SK-N-SH treated with all-trans-retinoic acid at 6 μM for 48 hours (cell line): ENCODE measurements at places on chromosomes 1 and 21.

- ATAC-seq, result no peak
These were observed 507.2 kb upstream of the PBX1 start for GRCh38 chr1:164051782-164052181.

DNA sequence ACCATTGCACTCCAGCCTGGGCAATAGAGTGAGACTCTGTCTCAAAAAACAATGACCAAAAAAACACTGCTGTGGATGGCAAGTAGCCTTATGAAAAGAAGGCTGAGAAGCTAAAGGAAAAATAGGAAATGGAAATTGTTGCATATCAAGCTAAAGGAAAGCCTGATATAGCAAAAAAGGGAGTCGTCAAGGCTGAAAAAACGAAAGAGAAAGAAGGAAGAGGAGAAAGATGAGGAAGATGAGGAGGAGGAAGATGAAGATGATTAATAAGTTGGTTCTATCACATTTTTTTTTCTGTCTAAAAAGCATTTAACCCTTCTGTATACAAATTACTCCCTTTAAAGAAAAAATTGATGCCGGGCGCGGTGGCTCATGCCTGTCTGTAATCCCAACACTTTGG is 10.2 kb upstream of the PRDX1 start:
- no peak for ATAC-seq

- no peak for ATAC-seq
These were observed 644.6 kb upstream of the TMPRSS15 start for GRCh38 chr21:19048098-19048672.

DNA sequence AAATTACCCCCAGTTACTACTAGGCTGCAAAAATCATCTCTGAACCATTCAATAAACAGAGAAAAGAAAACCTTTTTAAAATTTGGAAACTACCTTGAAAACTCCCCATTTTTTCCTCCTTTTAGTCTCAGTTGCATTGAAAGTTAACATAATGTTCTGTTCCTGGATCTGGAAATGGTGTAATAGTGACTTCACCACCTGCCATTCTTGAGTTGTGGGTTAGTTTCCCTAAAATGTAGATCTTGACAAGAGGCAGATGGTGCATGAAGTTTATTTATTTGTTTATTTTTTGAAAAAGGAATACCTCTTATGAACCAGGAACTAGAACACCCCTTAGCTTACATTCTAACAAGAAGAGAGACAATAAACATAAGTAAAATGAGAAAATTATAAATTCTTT is 72.8 kb downstream of the ATF6 start:
- ATAC-seq, result no peak

GRCh38 chr1:53517821-53518352 is 58.7 kb downstream of the DMRTB1 start:
- ATAC-seq, result no peak

- no peak for ATAC-seq
These were observed 157.2 kb upstream of the KAZN start for GRCh38 chr1:14441302-14441741.

DNA sequence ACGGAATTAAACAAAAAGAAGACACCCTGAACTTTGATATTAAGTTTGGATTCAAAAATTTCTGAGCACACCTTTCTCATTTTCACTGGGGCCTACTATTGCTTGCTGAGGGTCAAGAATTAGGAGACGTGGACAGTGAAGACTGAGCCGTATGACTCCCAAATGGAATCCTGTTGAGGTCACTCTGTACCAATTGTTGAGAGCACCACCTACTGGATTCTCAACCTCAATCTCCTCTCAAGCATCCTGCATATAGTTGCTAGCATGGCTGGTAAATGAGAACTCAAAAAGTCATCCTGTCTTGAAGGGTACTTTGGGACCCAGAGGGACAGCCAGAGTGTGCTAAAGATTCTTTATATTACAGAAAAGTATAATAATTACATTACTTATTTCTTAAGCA is 20.2 kb upstream of the MTR start:
- ATAC-seq, result peak; percentile 85

DNA sequence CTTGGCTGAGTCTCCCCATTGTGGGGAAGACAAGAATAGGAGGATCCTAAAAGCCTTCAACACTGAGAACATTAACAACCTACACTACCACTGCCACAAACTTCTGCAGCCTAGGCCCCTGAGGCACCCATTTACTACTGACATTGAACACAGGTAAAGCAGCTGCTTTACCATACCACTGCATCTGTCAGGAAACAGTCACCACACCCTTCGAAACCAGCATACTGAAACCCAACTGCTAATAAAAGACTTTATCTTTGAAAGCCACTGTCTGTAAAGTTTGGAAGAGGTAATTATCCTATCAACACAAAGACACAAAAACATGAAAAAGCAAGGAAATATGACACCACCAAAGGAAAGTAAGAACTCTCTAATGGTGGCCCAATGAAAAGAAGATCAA is 7.4 kb downstream of the IFNAR1 start:
- no peak for ATAC-seq

DNA sequence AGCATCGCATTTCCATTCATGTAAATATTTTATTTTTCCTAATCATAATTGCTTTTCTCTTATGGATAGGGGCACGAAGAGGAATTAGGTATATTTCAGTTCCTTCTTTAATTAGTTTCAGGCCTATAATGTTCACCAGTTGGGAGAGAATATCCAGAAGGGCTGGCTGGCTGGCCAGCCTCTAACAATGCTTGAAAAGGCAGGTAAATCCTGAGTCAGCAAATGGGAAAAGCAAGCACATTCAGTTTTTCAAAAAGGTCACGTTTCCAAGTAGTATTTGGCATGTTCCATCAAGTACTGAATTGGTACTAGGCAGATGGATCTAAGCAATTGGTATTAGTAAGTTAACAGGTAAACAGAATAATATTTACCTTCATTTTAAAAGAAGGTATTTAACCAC is 8.0 kb downstream of the RAB29 start:
- no peak for ATAC-seq
